ENCODE measurements at places on chromosomes 7 and 10.

- DNase-seq, result no peak
Measured at GRCh38 chr7:30692438-30692837, 10.2 kb upstream of the CRHR2 start.

- DNase-seq, result no peak
Measured at GRCh38 chr10:59628456-59628855, 81.2 kb downstream of the SLC16A9 start.

- DNase-seq, result no peak
Measured at GRCh38 chr10:118499186-118499585, 96.3 kb downstream of the PRLHR start.

DNA sequence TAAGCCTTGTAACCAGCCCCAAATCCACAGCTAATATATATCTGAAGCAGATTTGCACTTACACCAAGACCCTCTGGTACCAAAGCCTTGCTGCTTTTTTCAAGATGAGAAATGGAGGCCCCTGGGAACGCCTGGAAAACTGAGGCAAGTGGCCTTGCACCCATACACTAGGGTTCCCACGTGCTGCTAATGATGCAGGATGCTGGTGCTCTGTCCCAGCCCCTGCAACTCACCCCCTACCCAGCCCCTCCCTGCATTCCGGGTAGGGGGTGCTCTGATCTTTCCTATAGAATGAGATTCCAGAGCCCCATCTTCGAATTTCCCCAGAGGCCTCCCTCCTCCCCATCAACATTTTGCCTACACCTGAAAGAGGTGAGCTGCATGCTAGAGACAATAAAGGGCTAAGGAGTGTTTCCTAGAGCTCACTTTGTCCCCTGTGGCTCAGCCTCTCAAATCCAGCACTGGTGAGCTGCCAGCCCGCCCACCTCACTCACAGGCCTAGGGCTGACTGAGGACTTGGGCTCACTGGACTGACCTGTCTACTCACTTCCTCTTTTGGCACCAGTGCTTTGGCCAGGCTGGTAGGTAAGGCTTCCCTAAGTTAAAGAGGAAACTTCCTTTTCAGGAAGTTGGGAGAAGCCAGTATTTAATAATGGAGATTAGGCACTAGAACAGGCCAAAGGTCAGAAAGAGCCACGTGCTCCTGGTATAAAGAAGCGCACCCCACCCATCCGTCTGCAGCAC, 9.8 kb downstream of the RBP4 start:
- no peak for DNase-seq

DNA sequence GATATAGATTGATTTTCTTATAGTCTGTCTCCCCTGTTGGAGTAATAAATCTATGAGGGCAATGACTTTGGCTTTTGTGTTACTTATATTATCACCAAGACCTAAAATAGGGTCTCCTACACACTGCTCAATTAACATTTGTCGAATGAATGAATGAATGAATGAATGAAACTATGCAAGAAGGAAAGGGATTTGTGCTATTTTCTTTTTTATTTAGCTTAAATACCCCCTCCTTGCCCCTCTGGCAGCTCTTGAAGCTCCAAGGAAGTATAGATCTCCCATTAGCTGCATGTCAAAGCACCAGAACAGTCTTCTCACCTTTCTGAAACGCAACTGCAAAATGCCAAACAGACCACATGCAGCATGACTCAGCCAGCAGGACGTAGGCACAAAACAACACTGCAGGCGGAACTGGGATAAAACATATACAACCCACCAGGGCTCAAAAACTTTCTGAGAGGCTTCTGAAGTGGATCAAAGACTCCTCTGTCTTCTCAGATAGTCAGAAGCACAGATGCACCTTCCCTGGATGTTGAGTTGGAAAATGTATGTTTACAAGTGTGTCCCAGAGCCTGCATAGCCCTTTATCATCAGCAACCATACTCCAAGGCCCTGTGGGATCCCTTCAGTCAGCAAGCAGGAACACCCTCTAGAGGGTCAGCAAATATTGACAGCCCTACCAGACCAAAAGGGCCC, 187.8 kb downstream of the NPSR1 start:
- DNase-seq, result no peak

DNA sequence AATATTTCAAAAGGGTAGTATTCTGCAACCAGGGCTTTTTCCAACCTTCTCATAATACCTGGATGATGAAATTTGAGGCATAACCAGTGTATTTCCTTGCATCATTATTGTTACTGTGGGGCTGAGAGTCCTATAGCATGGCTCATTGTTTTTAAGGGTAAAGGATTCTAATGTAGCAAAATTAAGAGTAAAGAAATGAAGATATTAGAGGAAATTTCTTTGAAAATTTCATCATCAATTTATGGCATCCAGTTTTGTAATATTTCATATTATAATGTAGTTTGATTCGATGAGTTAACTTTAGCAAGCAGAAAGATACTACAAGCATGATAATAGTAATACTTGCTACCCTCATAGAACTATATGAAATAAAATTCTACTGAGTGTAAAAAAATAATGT, 387.3 kb upstream of the LRGUK start:
- DNase-seq, result no peak

- DNase-seq, result no peak
Measured at GRCh38 chr10:77117501-77117900, 520.1 kb downstream of the KCNMA1 start.

- no peak for DNase-seq
Measured at GRCh38 chr10:7571981-7572380, 94.8 kb downstream of the ITIH5 start.

DNA sequence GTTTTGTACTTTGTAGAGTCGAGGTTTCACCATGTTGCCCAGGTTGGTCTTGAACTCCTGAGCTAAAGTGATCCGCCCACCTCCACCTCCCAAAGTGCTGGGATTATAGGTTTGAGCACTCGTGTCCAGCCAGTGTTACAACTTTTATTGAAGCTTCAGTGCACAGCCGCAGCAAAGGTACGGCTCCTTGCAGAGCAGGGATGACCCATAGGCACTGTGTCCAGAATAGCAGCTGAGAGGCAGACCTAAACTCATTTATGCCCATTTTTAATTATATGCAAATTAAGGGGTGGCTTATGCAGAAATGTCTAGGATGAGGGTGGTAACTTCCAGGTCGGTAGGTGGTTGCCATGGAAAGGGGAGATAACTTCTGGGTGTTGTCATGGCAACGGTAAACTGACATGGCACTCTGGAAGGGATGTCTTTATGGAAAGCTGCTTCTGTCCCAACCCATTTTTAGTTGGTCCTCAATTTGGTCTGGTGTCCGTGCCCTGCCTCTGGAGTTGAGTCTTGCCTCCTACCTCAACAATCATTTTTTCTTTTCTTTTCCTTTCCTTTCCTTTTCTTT, 22.7 kb downstream of the NYAP1 start:
- no peak for DNase-seq

- no peak for DNase-seq
Measured at GRCh38 chr7:149716007-149716931, 57.1 kb downstream of the ZNF467 start.

GRCh38 chr7:38660427-38661099, 29.4 kb upstream of the AMPH start:
- DNase-seq, result peak; percentile 81

- DNase-seq, result no peak
Measured at GRCh38 chr7:9026121-9026520, 592.7 kb downstream of the NXPH1 start.

GRCh38 chr10:110376021-110376766, 71.5 kb upstream of the SMNDC1 start:
- DNase-seq, result no peak

DNA sequence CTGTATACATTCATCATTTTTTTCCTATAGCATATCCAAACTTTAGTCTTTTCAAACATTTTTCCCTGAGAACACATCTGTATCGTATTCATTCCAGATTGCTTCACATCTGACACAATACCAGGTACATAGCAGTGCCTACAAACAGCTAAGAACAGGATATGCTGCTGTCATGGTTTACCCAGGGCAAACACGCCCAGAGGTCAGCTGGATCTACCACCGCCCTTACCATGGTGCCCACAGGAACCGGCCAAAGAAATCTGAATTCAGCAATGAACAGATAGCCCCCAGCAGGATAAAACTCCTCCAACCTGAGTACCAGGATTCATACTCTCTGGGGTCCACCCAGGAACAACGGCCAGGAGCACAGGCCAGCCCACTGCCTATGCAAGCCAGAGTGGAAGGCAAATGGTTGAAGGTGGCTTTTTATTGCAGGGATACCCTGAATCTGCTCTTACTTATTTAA, 43.0 kb downstream of the TNS3 start:
- DNase-seq, result no peak

GRCh38 chr7:29900745-29901144, 88.9 kb downstream of the SCRN1 start:
- no peak for DNase-seq

DNA sequence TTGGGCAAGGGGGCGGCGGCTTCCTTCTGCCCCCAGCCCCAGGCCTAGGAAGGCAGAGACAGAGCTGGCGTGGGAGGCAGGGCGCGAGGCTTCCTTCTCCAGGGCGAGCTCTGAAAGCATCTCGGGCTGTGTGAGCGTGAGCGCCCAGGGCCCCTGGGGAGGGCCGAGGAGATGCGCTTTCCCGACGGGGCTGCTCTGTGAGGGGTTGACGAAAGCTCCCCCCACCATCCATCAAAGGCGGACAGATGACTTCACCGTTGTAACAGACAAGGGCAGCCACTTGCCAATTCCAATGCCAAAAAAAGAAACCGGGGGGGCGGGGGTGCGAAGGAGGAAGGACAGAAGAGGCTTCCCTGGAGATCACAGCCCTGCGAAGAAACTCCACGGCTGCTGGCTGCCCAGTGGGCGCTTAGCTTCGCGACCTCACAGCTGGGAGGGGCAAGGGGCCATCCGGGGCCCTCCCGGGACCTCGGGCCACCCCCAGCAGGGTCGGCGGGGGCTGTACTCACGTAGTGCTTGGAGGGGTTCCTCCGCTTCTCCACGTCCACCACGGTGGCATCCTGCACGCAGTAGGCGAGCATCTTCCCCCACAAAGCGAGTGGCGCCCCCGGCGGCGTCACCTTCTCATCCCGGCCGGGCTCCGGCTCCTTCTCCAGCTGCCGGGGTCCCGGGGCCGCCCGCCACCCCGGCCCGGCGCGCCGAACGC, 537 bp downstream of the SH3PXD2A start:
- DNase-seq, result no peak

DNA sequence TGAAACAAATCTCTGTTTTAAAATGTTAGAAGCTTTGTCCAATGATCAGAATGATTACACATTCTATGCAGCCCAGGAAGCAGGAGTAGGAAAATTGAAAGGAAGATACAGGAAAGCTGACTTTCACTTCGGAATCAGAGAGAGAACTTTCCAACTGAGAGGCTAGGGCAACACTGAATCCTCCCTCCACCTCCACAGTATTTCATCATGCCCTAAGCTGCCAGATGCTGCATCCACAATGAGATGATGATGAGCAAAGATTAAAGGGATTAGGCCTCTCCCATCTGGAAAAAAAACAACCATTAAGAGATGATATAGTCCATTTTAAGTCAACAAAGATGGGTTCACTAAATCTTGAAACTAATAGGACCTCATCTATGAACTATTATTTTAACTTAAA, 215.6 kb downstream of the GPR37 start:
- DNase-seq, result no peak

- no peak for DNase-seq
Measured at GRCh38 chr10:48692748-48693147, 8.1 kb downstream of the WDFY4 start.

DNA sequence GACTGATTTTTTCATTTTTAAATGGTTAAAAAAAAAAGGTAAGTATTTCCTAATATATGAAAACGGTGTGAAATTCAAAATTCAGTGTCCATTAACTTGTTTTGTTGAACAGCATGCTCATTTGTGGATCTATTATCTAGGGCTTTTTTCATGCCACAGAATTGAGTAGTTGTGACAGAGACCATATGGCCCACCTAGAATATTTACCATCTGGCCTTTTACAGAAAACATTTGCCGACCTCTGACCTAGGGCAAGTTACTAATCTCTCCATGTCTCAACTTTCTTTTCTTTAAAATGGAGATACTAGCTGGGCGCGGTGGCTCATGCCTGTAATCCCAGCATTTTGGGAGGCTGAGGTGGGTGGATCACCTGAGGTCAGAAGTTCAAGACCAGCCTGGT, 41.3 kb downstream of the GRK5 start:
- no peak for DNase-seq

DNA sequence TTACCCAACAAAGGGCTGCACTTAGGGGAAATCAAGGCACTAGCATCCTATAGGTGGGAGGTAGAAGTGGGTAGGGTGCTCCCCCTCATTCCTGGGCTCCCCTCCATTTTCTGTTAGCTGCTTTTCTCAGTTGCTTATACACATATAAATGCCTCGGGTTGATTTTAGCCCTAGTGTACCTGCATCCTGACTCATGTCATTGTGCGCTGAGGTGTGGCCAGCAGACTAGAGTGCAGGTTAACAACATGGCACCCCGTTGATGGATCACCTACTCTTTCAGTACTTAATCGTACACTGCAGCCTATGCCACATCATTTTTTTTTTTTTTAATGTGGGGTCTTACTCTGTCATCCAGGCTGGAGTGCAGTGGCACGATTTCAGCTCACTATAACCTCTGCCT, 144.0 kb upstream of the ITGB1 start:
- DNase-seq, result no peak

- DNase-seq, result peak; percentile 1
Measured at GRCh38 chr7:5827755-5828154, 46.3 kb upstream of the RNF216 start.

Data from NCI-H2081 (cell line).